Left cardiac atrium (tissue), 4 donors: ENCODE measurements at places on chromosomes 11 and 22. TPM values are rescaled to one million over a fixed set of nuclear protein-coding genes. Genes with fewer than 3 reads are reported as not detected.

The MAPK11 gene
- total RNA-seq, result 15.4 TPM

The LRRC56 gene
- total RNA-seq, result 0.68 TPM

The MIAT gene
- 1.9 TPM for total RNA-seq

The PAX6 gene
- total RNA-seq, result not detected

The KCNK4 gene
- 0.13 TPM for total RNA-seq

The NXPE1 gene
- total RNA-seq, result not detected

The ARVCF gene
- 12.5 TPM for total RNA-seq

The ATL3 gene
- 36.2 TPM for total RNA-seq

The PHOX2A gene
- not detected for total RNA-seq

The BRMS1 gene
- 14.9 TPM for total RNA-seq

The OR51B5 gene
- not detected for total RNA-seq

The CEP126 gene
- total RNA-seq, result 3.8 TPM

The RAB38 gene
- total RNA-seq, result 1.1 TPM

The DNAJB13 gene
- total RNA-seq, result not detected

The OR51E2 gene
- 0.31 TPM for total RNA-seq

The LDHAL6A gene
- not detected for total RNA-seq

The OR56A1 gene
- total RNA-seq, result not detected

The CENPM gene
- total RNA-seq, result 2.0 TPM

The KRTAP5-11 gene
- total RNA-seq, result not detected

The FOLR1 gene
- not detected for total RNA-seq

The FUT4 gene
- 3.2 TPM for total RNA-seq

The CCDC89 gene
- total RNA-seq, result 1.0 TPM

The KCTD14 gene
- total RNA-seq, result 0.94 TPM

The NRXN2 gene
- 4.0 TPM for total RNA-seq

The C11orf97 gene
- total RNA-seq, result not detected

The OR8A1 gene
- not detected for total RNA-seq

The CWF19L2 gene
- total RNA-seq, result 9.7 TPM

The TMPRSS5 gene
- 0.73 TPM for total RNA-seq

The OR51B6 gene
- total RNA-seq, result not detected

The GCAT gene
- 19.0 TPM for total RNA-seq

The MUC6 gene
- not detected for total RNA-seq

The GPR83 gene
- 0.10 TPM for total RNA-seq

The GRM5 gene
- total RNA-seq, result 0.03 TPM

The PIWIL4 gene
- 1.5 TPM for total RNA-seq

The CHEK2 gene
- 3.5 TPM for total RNA-seq

The OR8H2 gene
- not detected for total RNA-seq

The RTN4RL2 gene
- 2.4 TPM for total RNA-seq

The OR52E8 gene
- not detected for total RNA-seq
